RKO (cell line): ENCODE measurements at places on chromosomes 5 and 9.

GRCh38 chr9:131585375-131585774 lies 40.1 kb downstream of the PRRT1B start:
- DNase-seq, result no peak

DNA sequence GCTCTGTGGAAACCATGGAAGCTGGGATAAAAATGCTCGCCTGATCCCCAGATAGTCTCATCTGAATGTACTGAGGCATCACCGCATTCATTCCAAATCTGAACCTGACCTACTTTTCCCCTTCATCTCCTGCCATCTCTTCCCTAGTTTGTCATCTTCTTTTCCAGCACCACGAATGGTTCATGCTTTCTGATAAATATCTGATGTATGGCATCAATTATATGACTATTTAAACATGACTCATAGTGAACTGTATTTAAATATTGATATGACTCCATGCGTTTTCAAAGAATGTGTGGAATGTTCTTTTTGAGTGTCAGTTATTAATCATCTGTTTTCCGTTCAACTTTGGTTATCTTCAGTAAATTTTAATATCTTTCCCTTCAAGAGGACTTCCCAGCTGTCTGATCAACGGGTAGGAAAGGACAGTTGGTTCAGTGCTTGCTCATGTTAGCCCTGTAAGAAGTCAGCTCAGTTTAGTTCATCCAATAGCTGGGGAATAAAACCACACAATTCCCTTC lies 21.1 kb downstream of the BASP1 start:
- DNase-seq, result peak; percentile 38

DNA sequence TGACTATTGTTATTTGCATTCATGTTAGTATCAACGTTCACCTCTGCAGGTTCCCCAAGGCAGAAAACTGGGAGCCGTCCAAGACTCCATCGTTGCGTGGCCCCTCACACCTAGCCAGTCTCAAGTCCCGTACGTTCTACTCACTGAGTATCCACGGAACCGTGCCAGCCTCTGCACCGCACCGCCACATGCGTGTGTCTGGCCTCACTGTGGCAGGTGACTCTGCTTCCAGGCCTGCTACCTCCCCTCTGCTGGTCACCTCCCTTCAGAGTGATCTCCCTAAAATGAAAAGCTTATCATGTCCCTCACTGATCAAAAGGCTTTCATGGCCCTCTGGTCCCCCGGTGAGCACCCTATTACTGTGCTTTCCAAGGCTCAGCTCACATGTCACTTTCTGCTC lies 108.1 kb downstream of the GABBR2 start:
- DNase-seq, result no peak

DNA sequence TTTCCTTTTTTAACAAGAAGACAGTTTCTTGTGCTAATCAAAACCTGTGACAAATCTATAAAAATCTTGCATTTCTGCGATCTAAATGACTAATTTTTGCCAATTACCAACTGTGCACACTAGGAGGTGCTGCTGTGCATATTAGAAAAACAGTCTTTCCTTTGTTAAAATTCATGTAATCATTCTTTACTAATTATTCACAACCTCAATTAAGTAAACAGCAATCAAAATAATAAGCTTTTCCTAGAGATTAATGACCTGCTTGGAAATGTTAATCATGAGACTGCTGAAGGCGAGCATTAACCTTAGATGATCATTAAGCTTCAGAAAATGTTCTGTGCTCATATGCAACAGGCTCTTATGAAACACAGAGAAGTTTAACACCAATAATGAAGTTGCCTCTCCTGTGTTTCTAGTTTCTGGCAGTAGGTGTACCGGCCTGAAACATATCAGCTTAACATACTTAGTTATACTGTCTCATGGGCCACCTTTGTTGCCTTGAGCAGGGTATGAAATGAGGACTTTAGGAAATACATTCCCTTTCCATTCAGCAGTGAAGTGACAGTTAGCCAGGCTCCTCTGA lies 17.7 kb downstream of the RFESD start:
- peak; percentile 49 for DNase-seq

DNA sequence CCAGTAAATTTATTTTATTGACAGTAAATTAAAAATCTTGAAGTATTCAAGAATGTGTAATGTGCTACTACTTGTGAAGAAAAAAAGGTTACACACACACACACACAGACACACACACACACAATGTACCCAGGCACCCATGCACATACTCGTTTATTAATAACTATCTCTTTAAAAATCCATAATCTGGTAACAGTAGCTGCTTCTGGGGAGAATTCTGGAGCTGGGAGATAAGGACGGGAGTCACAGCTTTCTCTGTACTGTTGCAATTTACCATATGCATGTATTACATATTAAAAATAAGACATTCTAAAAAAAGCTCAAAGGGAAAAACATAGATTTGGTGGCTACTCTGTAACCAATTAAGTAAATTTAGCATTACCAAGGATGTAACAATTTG lies 7.9 kb upstream of the C1QTNF2 start:
- DNase-seq, result no peak

GRCh38 chr5:132054697-132055440 lies 5.6 kb upstream of the IL3 start:
- no peak for DNase-seq

DNA sequence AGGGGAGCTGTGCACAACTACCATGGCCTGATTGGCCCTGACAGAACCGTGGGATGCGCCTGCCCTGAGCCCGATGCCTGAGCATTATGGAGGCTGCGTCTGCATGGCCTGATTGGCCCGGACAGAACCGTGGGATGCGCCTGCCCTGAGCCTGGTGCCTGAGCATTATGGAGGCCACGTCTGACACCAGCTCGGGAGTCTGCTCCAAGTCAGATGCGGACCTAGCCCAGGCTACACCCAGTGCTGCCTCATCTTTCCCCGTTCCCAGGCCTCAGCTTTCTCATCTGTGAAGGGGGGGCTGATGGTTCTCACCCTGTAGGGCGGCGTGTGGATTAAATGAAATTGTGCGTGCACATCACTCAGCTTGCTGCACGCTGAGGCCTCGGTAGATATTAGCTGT lies 7.3 kb downstream of the CEP72 start:
- DNase-seq, result no peak

GRCh38 chr5:5523066-5523505 lies 100.6 kb downstream of the ICE1 start:
- DNase-seq, result no peak

- DNase-seq, result no peak
These were observed 67.5 kb downstream of the SH3RF2 start for GRCh38 chr5:146003852-146004251.

DNA sequence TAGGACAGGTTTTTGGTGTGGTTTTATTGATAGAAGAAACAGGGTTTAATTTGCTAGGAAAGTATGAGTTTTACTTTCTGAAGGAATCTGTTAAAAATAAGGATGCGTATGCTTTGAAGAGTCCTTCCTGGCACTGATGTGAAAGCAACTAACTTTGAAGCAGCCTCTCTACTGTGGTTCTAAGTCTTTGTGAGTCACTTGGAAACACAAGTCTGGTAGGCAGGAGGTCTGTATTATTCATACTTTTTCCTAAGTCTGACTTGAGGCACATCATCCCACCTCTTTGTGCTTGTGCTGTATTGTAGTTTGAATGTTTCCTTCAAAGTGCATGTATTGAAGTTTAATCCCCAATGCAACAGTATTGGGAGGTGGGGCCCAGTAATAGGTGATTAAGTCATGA lies 129.0 kb downstream of the TAF11L14 start:
- DNase-seq, result no peak

DNA sequence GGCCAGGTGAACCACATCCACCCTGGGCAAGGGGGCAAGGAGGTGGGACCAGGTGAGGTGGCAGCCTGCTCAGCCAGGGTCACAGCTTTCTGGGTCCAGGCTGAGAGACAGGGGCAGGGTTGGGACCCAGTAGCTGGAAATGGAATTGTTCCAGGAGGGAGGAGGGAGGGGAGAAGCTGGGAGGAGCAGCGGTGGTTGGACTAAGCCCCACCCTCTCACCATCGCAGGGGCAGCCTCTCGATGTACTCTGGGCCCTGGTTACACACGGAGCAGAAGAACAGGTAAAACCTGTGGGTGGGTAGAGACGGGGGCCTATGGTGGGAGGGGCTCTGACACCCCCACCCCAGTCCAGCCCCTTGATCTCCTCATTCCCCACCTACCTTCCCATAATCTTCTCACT lies 11.2 kb downstream of the PHF19 start:
- DNase-seq, result no peak

- no peak for DNase-seq
These were observed 139.4 kb upstream of the CDKN2B start for GRCh38 chr9:22148528-22148875.

GRCh38 chr5:139443831-139444453 lies 4.6 kb upstream of the DNAJC18 start:
- DNase-seq, result peak; percentile 49

DNA sequence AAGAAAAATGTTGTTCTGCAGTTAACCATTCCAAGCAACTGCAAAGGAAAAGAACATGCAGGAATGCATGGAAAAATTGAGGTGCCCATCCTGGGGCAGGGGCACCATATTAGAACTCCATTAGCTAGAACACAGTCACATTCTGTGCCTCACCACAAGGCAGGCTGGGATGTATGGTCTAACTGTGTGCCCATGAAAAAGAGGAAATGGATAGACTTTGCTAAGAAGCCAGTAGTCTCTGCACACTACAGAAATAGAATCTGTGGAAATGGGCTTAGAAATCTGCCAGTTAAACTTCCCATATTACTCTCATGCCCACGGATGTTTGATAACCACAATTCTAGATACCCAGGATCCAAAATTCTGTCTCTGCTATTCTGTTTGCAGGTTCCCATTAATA lies 423.8 kb upstream of the SMARCA2 start:
- DNase-seq, result no peak

GRCh38 chr5:119378075-119378700 lies 22.4 kb downstream of the TNFAIP8 start:
- DNase-seq, result no peak

DNA sequence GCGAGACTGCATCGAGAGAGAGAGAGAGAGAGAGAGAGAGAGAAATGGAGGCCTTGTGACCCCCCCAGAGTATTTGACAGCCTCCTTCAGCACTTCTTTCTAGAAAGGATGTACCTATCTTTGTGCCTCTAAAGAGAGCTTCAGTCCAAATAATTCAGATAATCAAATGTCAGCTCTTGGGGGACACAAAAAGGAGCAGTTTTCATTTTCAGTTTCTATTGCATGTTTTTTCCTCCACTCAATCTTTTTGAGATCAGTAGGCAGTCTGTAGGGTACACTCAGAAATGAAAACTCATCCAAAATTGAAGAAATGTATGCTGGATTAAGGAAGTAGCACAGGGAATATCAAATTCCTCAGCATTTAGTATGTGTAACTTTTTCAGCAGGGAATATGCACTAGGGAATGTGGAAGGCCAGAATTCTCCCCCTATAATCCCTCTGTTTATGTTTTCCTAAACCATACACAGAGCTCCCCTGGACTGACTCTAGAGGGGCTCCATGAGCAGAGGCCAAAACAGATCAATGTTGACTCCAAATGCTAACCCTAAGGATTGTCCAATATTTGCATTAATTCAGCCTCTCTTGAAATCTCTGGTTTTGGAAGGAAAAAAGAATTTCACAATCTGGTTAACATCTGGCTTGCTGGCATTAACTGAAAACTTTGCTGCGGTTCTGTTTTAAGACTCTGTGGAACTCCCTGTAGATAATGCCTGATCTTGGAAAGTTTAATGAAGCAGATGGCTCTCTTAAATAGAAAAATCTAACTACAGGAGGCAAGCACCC lies 250.1 kb downstream of the CEMIP2 start:
- no peak for DNase-seq

- no peak for DNase-seq
These were observed 16.1 kb upstream of the TMED7 start for GRCh38 chr5:115641948-115642347.

GRCh38 chr5:139543423-139543991 lies 17.6 kb upstream of the UBE2D2 start:
- no peak for DNase-seq
